ENCODE measurements at places on chromosomes 2 and 18. TPM values are rescaled to one million over a fixed set of nuclear protein-coding genes. Genes with fewer than 3 reads are reported as not detected.

SYT4 gene
- polyA plus RNA-seq: not detected

TBC1D8 gene
- 0.72 TPM for polyA plus RNA-seq

ITPRIPL1 gene
- 0.78 TPM for polyA plus RNA-seq

FOXI3 gene
- polyA plus RNA-seq: not detected

SNTG2 gene
- polyA plus RNA-seq: 3.8 TPM

PNPT1 gene
- polyA plus RNA-seq: 27.3 TPM

TLX2 gene
- polyA plus RNA-seq: not detected

C2orf81 gene
- polyA plus RNA-seq: 7.3 TPM

SLC8A1 gene
- polyA plus RNA-seq: not detected

IRS1 gene
- polyA plus RNA-seq: 0.65 TPM

HSPE1 gene
- 88.0 TPM for polyA plus RNA-seq

DIPK1C gene
- not detected for polyA plus RNA-seq

GBX2 gene
- polyA plus RNA-seq: not detected

LYG2 gene
- polyA plus RNA-seq: not detected

GRCh38 chr2:100230754-100231153 is 88.4 kb upstream of the AFF3 start:
- DNase-seq: no peak

- no peak for DNase-seq
These were observed 1211.9 kb upstream of the NXPH2 start for GRCh38 chr2:139992078-139992477.

- no peak for DNase-seq
These were observed 1.7 kb upstream of the SERPINB7 start for GRCh38 chr18:63773551-63773950.

DNA sequence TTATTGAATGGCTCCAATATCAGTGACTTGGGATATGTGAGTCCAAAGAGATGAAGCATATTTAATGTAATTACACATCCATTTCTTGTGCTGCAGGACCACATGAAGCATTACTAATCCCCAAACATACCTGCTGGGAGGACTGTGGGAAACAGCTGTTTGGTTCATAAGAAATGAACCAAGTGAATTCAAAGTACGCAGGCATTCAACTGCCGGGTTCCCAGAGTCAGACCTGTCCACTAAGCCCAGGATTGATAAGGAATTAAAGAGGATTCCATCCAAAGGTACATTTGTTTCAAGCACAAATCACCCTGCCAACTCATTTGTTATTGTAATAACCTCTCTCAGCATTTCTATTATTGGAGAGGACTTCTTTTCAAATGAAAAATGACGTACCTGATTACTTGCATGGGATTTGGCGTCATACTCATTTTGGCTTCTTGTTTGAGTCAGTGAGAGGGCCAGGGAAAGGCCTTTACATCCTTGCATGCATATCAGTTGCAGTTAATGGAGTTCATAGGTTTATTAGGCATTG is 230.7 kb downstream of the TXNL1 start:
- no peak for DNase-seq

DNA sequence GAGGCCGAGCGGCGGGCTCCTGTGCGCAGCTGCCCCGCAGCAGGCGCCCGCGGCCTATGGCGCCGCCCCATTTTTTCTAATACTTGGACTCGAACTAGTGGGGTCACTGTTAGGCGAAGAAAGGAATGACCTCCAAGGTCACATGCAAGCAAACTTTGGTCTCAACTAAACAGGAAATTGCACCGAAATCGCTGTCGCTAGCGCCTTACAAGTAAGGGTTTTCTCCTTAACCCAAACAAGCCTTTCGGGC is 339 bp downstream of the ACAA2 start:
- no peak for DNase-seq

GRCh38 chr2:20080839-20081415 is 29.5 kb upstream of the LAPTM4A start:
- DNase-seq: no peak

DNA sequence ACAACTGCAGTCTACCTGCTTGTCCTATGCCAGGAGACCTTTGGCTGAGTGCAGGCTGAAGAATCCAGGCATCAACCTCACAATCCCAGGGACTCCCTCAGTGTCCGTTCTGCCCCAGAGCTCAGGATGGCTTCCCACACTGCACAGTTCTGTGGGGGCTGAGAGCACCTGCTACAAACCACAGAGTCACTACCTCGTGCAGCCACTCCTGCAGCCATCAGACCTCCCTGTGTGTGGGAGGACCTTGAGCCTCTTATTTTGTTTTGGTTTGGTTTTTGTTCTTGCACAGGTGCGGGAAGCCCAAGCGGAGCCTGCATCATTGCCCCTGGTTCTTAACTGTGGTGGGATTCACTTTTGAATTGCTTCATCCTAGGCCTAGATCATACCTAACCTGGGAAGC is 31.0 kb downstream of the NAT8 start:
- no peak for DNase-seq

GRCh38 chr2:63096491-63096890 is 45.9 kb downstream of the OTX1 start:
- DNase-seq: no peak

- no peak for DNase-seq
These were observed 7.3 kb upstream of the GALM start for GRCh38 chr2:38658613-38659012.

DNA sequence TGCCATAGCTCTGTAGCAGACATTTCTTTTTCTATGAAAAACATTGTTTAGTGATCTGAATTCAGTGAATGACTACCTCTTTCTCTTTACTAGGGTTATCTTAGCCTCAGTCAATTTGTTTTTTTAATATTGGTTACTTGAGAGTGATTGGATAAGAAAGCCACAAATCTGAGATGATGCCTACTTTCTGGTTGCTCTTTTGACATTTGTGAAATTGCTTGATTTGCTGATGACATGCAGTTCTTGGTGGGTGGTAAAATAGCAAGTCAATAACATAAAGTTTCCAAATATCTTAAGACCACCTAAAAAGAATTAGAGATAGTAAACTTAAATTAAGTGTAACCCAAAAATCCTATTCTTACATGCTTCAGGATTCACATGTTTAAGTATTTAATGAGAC is 199.5 kb upstream of the STON1 start:
- DNase-seq: no peak

GRCh38 chr18:35387152-35387571 is 10.0 kb upstream of the ZNF396 start:
- DNase-seq: no peak

All from naive B cell (primary cell).